ENCODE measurements at places on chromosomes 16 and 17.

- DNase-seq: no peak
These were observed 8.1 kb downstream of the CLTC start for GRCh38 chr17:59627770-59628171.

DNA sequence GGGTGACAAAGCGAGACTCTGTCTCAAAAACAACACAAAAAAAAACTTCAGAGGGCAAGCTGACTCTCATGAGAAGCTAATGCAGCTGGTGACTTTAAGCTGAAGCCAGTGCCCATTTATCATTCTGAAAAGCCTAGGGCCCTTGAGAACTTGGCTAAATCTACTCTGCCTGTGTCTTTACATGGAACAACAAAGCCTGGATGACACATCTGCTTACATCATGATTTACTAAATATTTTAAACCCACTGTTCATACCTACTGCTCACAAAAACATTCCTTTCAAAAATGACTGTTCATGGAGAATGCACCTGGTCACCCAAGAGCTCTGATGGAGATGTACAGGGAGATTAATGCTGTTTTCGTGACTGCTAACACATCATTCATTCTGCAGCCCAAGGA is 6.1 kb upstream of the ALOX12 start:
- no peak for DNase-seq

DNA sequence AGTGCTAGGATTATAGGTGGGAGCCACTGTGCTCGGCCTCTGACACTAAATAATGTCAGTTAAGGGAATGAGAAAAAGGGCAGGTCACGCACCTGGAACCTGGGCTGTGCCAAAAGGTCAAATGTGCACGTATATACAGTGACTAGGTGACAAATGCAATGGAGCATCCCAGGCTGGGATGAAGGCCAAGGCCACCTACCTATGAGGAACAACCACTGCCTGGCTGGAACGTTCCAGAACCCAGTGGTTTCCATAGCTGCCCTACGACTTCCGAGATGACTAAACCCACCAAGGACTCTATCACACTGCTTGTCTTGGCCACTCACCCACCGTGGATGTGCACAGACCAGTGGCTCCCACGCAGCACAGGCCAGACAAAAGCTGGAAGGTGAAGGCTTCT is 16.1 kb downstream of the ZNF500 start:
- DNase-seq: no peak

- DNase-seq: no peak
These were observed 129.9 kb downstream of the TMEM132E start for GRCh38 chr17:34709158-34709754.

DNA sequence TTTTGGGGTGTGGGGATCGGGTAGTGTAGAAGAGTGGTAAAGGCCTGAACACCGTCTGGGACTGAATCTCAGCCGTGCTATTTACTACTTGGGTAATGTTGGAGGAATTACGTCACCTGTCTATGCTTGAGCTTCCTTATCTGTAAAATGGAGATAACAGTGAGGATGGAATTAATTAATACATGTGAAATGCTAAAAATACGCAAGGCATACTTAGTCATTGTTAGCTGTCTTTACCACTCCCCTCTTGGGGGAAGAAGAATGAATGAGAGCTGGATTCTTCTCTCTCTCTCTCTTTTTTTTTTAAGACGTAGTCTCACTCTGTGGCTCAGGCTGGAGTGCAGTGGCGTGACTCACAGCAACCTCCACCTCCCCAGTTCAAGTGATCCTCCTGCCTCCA is 41.1 kb upstream of the TANGO6 start:
- no peak for DNase-seq

DNA sequence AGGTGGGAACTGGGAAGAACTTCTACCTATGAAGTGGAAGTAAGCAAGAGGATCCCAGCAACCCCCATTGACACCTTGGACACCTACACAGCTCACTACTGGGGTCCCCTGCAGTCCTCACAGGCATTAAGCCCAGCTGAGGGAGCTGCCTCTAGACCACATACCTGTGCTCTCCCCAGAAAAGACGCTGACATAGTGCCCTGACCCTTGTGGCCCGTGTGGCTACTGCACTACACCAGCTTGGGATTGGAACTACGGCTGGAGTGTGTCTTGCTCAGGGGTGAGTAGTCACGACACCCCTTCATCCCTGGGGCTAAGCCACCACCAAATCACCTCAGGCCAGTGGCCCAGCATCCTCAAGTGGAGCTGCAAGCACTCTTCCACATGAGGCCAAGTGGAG is 54.2 kb upstream of the NSRP1 start:
- no peak for DNase-seq

DNA sequence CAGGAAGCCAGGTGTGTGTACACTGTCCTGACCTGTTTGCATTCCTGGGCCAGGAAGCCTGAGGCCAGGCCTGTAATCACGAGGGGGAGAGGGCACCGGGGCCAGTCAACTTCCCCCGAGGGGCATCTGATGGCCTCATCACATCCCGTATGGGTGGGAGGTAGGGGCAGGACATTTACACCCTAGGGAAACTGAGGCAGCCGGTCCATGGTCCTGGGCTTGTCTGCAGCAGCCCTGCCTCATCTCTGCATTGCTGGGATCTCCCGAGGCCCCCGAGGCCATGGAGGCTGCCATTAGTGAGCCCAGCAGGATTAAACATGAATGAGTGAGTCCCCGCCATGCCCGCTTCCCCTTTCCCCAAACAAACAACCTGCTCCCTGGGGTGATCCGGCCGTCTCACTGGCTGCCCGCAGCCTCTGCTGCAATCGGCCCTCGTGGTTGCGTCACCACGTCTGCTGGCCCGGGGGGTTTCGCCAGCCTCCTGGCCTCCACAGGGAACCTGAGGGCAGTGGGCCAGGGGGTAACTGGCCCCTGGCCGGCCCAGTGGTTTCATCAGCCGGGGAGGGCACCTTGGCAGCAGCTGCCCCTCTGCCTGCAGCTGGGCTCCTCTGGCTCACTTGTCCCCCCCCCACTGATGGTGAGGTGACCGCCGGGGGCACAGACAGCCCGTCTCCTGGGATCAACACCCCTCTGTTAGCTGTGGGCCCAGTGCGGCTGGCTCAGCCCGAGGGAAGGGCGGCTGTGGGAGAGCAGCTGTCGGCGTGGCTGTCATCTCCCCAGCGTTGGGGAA is 88.3 kb upstream of the GSE1 start:
- DNase-seq: peak; percentile 10

DNA sequence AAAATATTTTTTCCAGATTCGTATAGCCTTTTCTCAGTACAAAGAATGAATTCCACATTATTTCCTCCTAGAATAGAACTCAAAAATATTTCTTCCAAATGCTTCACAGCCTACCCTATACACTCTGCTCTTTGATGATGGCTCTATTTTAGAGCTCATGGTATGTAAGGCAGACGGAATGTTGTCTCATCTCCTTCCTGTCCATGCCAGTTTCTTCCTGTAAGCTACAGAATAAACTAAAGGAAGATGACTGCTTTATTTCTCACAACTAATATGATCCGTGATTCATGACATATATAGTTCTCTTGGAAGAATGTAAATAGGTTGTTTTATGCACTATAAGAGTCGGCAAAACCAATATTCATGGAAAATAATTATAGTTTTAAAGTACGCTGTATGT is 723.1 kb downstream of the CDH11 start:
- no peak for DNase-seq

DNA sequence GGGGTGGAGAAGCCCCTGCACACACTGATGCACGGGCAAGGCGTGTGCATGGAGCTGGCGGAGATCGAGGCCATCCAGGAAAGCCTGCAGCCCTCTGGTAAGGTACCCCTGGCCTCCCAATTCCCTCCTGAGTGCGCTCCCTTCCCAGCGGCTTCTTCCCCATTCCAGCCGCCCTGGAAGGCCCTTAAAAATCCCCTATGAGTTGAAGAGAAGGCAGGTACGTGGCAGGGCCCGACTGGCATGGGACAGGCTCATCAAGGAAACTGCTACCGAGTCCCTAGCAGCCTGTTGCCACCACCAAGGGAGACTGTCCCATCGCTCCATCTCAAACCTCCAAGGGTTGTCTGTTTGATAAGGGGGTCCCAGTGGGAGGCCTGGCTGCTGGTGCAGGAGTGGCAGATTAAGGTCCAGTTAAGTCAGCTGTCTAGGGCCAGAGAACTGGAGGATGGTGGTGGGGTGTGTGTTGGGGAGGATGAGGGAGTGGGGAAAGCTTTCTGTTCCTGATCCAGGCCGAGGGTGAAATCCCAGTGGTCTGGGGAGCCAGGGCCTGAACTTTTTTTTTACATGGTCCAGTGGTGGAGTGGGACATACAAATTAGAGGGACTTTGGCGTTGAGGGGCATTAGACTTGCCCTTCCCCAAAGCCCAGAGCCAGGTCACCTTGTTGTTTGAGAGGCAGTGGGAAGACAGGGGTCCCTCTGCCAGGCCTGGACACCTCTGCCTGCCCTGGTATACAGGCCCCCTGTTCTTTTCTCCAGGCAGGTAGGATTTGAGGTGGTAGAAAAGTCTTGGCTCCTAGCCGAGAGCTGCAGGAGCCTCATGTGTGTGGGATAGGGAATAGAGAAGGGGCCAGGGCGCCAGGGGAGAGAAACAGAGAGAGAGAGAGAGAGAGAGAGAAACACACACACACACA is 994 bp downstream of the IGFBP4 start:
- no peak for DNase-seq
